ENCODE measurements at places on chromosomes 11 and 22. TPM values are rescaled to one million over a fixed set of nuclear protein-coding genes. Genes with fewer than 3 reads are reported as not detected.

DNA sequence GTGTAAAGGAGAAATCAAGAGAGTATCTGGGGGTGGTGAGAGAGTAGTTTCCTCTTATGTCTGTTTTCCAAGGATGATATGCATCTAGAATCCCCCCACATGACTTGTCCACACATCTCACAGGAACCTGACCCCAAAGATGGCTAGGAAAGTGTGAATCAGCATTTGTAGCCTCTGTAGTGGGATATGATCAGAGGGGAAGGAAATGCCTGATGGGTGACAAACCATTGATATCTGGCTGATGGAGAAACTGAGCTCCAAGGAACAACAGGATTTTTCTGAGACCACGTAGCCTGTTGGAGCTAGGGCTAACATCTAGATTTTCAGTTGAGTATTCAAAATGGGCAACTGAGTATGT, 369.4 kb downstream of the DDX10 start:
- H3K27ac ChIP-seq = no peak overlapping the region
- no peak for DNase-seq
- no peaks in the 10 kb centered on the region for H3K27me3 ChIP-seq
- no peak overlapping the region for H3K4me3 ChIP-seq
- no peaks in the 10 kb centered on the region for H3K36me3 ChIP-seq

DNA sequence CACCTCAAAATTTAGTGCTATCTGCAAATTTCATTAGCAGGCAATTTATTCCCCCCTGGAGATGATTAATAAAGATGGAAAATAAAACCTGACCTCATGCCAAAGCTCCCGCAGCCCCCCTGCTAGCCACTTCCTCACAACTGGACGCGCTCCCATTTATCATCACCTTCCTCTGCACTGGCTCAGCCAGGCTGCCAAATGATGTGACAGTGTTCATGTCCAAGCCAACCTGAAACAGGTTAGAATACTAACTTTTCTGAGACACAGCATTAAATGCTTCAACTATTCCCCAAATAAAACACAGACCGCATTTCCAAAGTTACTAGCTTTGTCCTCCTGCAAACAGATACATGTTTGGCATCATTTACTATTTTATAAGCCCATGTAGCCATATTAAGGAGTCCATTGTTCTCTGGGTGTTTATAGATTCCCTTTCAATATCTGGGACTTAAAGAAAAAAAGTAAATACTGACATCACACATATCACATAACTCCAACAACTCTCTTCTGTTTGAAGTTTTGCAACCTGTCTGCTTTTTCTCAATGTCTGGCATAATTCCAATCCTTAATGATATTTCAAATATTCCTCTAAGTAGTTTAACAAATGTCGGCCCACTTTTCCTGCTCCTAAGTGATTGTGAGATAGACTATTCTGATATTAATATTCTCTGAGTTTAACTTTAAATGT, 829.7 kb upstream of the FAT3 start:
- no peak for DNase-seq
- H3K27me3 ChIP-seq = no peaks in the 10 kb centered on the region
- no peak overlapping the region for H3K4me3 ChIP-seq
- no peak overlapping the region for H3K27ac ChIP-seq
- no peaks in the 10 kb centered on the region for H3K36me3 ChIP-seq

DNA sequence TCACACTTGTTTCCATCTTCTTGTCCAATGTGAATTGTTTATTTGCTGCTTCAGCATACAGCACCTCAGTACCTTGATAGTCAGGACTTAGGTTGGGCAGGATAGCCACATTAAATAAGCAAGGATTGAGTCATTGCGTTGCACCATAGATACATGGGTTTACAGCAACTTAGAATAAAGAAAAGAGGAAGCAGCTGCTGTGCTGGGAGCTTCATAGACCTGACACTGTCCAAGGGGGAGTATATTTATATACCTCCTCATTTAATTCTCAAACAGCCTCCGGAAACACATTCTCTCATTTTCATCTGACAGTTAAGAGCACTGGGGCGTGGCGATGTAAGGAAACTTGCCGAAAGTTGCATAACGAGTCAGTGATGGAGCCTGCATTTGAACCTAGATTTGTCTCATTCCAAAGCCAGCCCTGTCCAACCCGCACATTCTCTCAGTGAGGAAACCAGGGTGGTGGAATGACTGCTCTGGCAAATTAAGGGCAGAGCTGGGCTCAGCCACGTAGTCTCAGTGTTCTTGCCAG, 42.2 kb downstream of the UBASH3B start:
- H3K27ac ChIP-seq = no peak overlapping the region
- H3K27me3 ChIP-seq = no peaks in the 10 kb centered on the region
- no peak for DNase-seq
- H3K36me3 ChIP-seq = no peaks in the 10 kb centered on the region
- H3K4me3 ChIP-seq = no peak overlapping the region

Gene RTN4R
- total RNA-seq = 8.5 TPM

- no peak for DNase-seq
- no peaks in the 10 kb centered on the region for H3K4me1 ChIP-seq
- no peaks in the 10 kb centered on the region for H3K27me3 ChIP-seq
- H3K27ac ChIP-seq = no peak overlapping the region
- H3K4me3 ChIP-seq = no peak overlapping the region
Measured at GRCh38 chr11:132064987-132065620, 694.7 kb downstream of the NTM start.

GRCh38 chr11:40280159-40281051, 1179.0 kb downstream of the LRRC4C start:
- H3K4me3 ChIP-seq = no peak overlapping the region
- no peaks in the 10 kb centered on the region for H3K4me1 ChIP-seq

Data from colonic mucosa (tissue), 4 donors.